MG63 (cell line): ENCODE measurements at places on chromosomes 5 and 9.

DNA sequence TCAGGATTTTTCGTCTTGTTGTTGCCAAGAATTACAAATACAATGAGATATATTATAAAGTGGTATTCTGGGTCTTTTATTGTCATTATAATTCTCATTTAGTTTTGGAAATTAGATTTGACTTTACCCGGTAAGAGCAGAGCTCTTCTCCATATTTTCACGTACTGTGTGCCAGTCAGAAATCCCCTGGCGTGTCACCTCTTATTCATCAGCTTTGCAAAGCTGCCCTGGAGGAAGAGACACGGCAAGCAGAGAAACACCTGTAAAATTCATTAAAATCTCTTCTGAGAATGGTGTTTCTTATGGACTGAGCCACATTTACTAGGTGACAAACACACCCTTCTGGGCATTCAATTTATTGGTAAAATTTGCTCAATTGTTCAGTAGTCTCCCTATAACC lies 440.4 kb downstream of the HINT1 start:
- no peak for DNase-seq

DNA sequence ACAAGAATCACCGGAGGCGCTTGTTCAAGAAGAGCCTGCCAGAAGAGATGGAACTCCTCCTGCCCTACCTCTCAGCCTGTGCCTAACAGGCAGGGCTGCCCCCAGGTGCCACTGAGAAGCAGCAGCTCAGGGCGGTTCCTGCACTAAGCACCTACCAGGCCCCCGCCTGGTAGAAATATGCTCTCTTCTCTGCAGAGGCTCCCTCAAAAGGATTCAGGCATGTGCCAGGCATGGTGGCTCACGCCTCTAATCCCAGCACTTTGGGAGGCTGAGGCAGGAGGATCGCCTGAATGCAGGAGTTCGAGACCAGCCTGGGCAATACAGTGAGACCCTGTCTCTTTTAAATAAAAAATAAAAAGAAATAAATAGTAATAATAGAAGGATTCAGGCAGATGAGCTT lies 6.0 kb downstream of the VDAC1 start:
- no peak for DNase-seq

GRCh38 chr9:131277910-131278701 lies 1.8 kb upstream of the FAM78A start:
- DNase-seq, result peak; percentile 81

GRCh38 chr9:94985649-94986048 lies 259.1 kb downstream of the AOPEP start:
- DNase-seq, result no peak

DNA sequence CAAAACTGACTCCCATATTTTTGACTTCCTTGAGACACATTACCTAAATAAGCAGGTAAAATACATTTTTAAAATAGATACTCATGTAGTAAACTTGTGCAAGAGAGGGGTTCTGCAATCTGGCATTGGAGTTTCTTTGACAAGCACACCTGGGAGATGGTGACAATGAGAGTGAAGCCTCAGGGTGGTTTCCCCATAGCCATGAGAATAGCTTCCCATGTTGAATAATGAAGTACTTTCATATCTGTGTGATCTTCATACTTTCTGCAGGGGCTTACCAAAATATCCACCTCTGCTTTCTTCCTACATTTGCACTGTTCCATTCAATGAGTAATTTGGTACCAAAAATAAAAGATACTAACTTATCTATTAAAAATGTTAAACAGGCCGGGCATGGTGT lies 44.7 kb upstream of the VCAN start:
- DNase-seq, result no peak

DNA sequence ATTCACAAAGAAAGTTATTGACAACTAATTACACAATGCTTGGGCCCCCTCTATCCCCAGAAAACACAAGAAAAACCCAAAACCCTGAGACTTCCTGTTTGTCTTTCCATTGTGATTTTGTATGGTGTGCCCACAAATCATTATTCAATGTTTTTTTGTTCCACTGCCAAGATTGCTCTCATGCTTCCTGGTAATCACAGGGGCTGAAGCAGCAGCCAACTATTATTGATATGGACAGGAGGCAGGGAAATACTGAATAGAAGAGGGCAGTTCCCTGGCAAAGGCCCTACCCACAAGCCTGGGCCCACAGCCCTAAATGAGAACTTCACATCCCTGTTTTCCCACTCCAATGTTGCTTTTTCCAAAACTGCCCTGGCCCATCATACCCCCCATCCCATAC lies 21.5 kb upstream of the RFK start:
- peak; percentile 31 for DNase-seq

DNA sequence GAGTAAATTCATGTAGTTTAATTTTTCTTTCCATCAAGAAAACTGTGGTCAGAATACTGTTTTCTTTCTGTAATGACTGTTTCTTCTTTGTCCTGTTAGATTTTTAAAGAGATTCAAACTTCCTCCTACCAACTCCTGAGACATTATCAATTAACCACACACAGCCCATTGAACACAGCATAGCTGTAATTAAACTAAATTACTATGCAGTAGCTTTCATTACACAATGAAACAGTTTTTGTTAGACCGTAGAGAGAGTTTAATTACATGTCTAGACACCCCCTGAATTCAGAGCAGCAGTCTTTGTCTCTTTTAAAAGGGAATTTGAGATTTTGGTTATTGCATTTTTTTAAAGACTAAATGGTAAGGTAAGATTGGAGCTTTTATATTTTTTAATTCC lies 77.5 kb downstream of the STARD4 start:
- no peak for DNase-seq

DNA sequence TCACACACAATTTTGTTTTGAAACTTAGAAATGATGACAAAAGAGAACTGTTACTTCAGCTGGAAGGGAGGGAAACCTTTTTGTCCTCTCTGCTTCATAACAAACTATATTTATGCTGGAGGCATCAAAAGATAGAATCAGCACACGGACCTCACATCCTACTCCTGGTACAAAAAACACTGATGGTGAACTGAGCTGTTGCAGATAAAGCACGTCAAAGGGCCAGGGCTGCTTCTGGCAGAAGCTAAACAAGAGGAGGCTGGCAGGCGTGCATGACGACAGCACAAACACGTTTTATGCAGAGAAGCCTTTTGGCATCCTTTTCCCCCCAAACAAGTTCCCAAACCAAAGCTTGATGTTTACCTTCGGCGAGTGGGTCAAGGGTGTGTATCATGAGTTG lies 169.6 kb downstream of the SLC24A2 start:
- DNase-seq, result no peak
